ENCODE measurements at places on chromosomes 7 and 10. TPM values are rescaled to one million over a fixed set of nuclear protein-coding genes. Genes with fewer than 3 reads are reported as not detected.

DNA sequence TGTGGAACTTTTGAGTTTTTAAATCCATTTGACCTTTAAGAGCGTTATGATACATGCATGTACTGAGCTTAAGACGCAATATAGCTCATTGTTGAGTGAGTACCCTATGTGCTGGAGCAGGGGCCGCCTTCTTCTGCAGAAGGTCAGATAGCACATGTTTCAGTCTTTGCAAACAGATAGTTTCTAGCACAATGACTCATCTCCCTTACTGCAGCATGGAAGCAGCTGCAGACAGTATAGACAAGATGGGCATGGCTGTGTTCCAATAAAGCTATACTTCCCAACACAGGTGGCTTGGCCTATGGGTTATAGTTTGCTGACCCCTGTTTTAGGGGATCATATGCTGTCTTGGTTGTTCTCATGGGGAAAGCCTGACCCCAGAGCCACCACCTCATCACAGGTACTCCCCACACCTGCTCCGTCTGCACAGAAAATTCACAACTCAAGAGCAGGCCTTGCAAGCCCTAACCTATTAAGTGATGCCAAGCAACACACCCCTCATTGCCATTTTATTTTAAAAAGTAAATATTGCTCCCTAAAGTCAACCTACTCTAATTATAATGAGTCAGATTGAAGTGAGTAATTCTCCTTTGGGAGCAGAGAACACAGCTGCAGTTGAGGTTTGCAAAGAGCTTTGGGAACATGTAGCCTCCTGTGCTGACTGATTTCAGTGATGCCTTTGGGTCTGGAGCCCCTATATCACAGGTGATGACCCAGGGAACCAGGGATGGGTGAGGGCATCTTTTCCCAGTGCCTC lies 330.1 kb downstream of the PAXIP1 start:
- no peak for DNase-seq

- DNase-seq: no peak
Observed at GRCh38 chr7:16921644-16922257, 40.0 kb upstream of the AGR3 start.

- no peak for DNase-seq
Observed at GRCh38 chr7:43314379-43315158, 202.1 kb downstream of the HECW1 start.

DNA sequence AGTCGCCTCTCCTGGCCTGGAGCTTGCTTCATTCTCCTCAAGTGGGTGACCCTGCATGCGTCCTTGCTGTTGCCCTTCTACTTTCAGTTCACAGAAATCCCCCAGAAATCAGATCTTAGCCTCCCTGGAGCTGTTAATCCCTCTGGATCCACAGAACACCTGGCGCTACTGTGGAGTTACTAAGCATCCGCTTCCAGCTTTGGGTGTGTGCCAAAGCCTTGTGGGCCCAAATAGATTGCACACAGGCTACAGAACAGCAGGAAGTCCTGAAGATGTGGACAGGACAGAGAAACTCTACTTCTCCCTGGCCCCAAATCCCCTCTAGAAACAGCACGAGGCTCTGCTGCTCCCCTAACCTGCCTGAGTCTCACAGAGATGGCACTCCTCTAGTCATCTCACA lies 36.6 kb upstream of the PDLIM1 start:
- DNase-seq: peak; percentile 78

DNA sequence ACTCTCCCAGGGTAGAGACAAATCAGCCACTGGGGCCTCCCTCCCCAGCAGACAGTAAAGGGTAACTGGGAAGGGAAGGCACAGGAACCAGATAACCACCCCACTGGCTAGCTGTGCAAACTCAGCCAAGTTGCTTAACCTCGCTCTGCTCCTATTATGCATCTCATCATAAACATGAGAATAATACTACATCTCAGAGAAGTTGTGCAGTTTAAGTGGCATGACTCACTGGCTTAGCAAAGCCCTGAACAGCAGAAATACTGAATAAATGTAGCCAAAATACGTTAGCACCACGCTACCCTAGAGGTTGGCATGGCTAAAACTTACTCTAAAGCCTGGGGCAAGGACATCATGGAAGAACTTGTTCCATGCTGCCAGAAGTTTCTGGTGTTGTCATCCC lies 128.1 kb upstream of the ANK3 start:
- no peak for DNase-seq

GRCh38 chr10:7102084-7102483 lies 308.8 kb downstream of the SFMBT2 start:
- no peak for DNase-seq

GRCh38 chr7:40223451-40224127 lies 88.8 kb downstream of the SUGCT start:
- DNase-seq: no peak

- peak; percentile 21 for DNase-seq
Observed at GRCh38 chr10:3397231-3397630, 224.6 kb upstream of the PITRM1 start.

DNA sequence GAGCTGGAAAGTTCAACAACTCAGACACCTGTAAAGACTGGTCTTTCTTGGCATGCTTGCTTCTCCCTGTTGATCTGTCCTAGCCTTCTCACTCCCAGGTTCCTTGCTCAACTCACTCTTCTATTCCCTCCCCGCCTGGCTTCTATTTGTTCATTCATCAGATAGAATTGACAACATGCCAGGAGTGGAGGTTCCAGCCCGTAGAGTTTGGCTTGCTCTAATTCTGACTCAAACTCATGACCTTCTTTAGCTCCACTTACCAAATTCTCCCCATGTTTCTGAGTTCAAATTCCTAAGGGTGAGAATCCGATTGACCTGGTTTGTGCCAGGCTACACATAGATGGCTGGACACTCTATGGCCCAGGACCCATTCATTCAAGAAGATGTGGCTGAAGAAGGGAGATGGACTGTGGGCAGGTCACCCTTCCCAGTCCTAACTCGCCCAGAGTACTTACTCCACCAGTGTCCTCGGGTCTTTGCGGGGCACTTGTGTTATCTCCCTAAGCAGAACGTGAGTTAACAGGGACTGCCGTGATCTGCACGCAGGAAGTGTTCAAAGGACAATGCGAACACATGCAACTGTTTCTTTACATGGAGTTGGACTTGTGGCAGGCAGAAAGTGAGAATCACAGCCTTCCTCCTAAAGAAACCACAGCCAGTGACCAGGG lies 4.0 kb upstream of the TMEM236 start:
- DNase-seq: no peak

DNA sequence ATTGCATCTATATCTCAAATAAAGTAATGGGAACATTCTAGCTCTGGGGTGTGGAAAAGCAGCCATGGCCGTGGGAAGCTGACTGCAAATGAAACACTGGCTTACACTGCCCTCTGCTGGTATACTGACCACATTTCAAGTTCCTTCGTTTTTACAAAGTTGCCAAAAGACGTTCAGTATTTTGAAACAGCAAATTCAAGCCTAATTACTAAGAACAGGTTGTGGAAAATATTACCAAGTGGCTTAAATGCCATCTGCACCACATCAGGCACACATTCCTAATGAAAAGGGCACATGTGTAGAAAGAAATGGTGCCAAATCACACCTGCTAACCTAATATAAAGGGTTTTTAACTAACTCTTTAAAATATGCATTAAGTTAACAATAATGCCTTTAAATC lies 83.9 kb downstream of the JAZF1 start:
- peak; percentile 83 for DNase-seq

- peak; percentile 39 for DNase-seq
Observed at GRCh38 chr7:156616269-156617202, 24.0 kb upstream of the RNF32 start.

DNA sequence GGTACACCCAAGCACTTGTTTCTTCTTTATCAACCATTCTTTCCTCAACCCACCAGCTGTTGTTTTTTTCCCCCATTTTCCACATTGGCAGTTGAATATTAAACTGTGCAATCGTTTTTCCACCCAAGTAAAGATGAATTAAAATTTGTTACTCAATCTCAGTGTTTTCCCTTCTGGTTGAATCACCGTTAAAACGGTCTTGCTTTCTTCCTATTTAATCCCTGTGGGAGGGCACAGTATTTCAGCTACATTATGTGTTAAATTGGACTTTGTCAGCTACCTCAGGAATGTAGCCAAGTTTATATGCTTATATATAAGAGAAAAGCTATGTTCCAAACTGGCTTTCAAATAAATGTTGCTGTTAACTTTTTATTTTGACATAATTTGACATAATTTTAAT lies 19.9 kb downstream of the SLC35G1 start:
- no peak for DNase-seq

GRCh38 chr10:22913474-22914092 lies 14.3 kb upstream of the ARMC3 start:
- no peak for DNase-seq

GRCh38 chr7:27527348-27527714 lies 135.4 kb downstream of the HIBADH start:
- DNase-seq: no peak

DNA sequence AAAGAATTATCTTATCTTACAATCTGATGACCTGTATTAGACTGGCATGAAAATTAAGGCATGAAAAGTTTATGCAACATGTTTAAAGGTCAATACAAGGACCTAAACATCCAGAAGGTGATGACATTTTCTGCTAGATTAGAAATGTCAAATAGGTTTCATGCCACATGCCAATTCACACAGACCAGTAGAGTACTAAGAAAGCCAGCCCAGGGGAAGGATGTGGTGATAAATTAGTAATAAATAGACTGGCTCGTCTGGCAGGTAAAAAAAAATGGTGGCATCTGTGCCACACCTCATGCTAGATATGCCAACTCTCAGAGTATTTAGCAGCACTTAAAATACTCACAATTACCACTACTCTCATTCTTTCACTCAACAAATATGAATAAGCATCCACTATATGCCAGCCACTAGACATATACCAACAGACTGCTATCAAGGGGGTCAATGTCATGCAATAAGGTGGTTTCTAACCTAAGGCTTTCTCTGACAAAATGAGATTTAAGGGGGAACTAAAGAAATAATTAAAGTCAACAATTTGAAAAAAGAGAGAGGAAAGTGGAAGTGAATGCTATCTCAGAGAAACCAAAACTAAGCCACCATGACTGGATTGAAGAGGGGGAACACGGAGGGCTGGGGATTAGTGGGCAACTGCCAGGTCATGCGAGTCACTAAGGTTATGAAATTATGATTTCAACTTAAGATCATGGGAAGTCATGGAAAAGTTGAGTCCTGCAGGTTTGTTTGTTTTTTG lies 83.5 kb downstream of the SGMS1 start:
- DNase-seq: peak; percentile 4

DNA sequence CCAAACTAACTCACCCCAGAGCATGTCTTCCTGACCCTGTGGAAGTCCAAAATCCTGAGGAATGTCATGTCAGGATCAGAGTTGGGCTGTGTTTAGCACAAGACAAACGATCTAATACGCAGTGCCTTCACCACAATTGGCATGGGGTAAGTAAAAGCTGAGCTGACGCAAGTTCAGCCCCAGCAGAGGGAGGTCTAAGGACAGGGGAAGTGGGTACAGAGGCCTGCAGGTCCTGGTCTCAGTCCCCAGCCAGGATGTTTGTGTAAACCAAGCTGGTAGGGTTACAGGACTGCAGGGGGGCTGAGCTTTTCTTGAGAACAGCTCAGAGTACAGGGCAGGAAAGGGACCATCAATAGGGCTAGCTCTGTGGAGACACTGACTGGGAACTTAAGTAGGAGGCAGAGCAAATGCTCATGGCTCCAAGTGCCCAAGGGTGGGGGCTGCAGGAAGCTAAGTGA lies 5.3 kb upstream of the KCNIP2 start:
- peak; percentile 51 for DNase-seq

- no peak for DNase-seq
Observed at GRCh38 chr7:147658392-147658967, 932.1 kb upstream of the C7orf33 start.

DNA sequence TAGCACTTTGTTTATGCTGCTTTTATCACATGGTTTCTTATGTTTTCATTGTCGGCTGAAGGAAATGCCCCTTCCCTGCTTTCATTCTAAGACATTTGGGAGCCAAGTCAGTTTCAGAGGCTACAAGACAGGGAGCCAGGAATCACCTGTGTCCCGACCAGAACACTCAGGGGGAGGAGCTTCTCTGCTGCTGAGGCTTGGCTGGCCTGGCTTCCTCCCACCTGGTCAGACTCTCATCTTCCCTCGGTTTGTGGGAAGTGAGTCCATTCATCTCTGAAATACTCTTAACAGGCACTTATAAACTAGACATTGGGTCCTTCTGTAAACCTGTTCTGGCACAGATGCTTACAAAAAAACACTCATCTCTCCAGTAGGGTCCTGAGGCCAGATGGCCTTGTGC lies 19.6 kb upstream of the GOLGA7B start:
- no peak for DNase-seq

GRCh38 chr10:131647789-131648188 lies 253.0 kb upstream of the PPP2R2D start:
- DNase-seq: no peak

DNA sequence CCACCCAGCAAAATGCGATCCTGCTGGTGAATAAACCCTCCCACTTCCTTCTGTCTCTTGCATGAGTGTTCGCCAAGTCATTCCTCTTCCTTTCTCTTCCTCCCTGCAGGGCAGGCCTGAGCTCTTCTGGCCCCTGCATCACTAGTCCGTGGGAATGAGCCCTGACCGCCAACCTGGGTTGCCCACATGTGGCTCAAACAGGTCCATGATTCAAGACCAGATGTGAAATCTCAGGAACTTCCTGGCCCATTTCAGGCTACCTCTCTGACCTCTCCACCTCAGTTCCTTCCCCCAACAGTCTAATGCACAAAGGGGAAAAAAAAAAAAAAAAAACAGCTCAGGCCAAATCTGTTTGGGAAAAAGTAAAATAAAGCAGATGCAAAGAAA lies 5.4 kb upstream of the YWHAG start:
- DNase-seq: peak; percentile 58

DNA sequence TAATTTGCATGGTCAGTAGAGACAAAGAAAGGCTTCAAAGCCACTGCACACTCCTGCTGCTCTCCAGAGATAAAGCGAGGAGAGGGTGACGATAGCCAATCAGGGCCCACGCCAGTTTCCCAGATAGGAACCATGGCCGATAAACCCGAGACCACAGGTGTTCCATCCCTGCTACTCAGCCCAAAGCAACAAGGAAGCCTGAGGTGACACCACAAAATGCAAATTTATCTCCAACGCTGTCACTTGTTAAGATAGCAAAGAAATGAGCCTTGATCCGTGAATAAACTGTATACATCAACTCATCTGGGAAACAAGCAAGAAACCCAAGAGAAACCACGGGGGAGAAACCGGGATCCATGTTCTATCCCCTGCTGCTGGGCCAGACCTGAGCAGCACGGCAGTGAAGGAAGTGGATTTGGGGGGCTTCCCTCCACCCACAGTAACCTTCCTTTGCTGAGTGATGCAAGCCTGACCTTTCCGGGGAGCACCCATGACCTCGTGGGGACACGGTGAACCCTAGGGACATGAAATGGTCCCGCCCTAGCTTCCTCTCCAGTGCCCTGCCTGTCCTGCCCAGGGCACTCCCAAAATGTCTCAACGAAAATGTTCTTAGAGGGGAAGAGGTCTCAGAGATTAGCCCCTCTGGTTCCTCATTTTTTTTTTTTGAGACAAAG lies 164.6 kb downstream of the PTPRN2 start:
- DNase-seq: no peak

Gene AKR1C8
- total RNA-seq: not detected

Gene KEL
- not detected for total RNA-seq

Gene HHEX
- 66.9 TPM for total RNA-seq

Gene CCL26
- total RNA-seq: not detected

Gene WNT8B
- total RNA-seq: not detected

Gene FBXO24
- not detected for total RNA-seq

Gene LRRC4
- total RNA-seq: 1.0 TPM

Gene UFSP1
- total RNA-seq: 2.2 TPM

Gene TMEM213
- not detected for total RNA-seq

Gene PNLIP
- not detected for total RNA-seq

Gene SUGCT
- total RNA-seq: 1.0 TPM

Gene ATG9B
- total RNA-seq: 0.28 TPM

Gene HABP2
- total RNA-seq: 0.19 TPM
